ENCODE measurements at places on chromosomes 4 and X.

DNA sequence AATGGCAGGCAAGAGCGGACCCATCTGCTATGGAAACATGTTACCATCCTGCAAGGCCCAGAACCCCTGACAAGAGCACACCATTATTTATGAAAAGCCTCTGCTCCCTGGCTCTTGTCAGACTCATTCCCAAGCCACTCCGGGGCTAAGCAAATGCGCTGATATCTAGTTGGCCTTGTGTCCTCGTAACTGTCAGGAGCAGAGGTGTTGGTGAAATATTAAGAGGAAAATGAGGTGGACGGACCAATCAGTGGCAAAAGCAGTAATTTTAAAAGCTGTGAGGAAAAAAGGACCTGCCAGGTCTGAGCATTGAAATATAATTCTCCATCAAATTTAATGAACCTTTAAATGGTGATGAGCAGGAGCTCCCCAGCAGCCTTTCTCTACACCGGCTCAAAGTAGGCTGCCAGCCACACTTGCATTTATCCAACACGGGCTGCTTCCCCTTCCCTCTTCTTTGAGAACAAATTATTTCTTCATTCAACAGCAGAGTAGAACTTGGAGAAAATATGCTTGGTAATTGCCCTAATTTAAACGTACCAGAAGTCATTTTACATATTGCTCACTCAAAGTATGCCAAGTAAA lies 214.3 kb downstream of the RASL11B start:
- DNase-seq = no peak

DNA sequence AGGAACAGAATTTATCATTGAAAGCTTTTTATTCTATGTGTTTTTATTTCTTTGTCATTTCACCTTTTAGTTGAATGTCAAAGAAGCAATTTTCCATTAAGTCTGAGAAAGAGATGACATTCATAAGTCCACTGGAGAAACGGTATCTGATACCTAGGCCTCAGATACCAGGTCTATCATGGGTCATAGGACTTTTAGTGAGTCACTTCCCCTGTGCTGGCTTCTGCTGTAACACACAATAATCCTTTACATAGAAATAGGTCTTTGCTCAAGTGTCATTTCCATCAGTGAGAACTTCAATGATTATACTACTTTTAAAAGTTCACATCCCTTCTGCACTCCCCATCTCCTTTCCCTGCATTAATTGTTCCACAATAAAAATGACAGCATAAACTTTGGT lies 125.5 kb upstream of the ARMCX2 start:
- no peak for DNase-seq

- no peak for DNase-seq
These were observed 22.4 kb upstream of the P2RY10 start for GRCh38 chrX:78922754-78923153.

GRCh38 chrX:82208975-82209374 lies 1007.1 kb downstream of the SH3BGRL start:
- DNase-seq = no peak

DNA sequence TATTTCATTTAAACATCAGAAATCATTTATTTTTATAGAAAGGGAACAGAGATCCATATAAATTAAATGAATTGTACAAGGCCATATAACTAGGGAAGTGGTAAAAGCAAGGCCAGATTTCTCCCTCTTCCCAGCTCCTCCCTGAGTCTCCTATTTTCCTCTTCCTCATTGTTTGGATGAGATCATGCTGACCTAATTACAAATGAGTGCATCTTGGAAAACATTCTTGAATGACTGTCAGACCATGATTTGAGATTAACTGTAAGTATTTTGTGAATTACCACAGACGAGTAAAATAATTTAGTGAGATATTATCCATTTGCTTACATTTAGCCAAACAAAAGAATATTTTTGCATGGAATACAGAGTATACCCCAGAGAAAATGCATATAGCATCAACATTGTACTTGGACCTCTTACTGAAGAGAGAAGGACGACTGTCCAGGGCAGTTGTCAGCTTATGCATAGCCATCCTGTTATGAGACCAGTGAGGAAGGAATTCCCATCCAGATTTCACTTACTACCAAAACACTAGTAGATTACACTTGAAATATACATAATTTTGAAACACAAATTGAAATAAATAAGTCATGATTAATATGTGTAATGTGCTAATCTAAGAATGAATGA lies 47.3 kb downstream of the SLAIN2 start:
- no peak for DNase-seq

- no peak for DNase-seq
These were observed 18.5 kb upstream of the HOPX start for GRCh38 chr4:56699537-56700105.

DNA sequence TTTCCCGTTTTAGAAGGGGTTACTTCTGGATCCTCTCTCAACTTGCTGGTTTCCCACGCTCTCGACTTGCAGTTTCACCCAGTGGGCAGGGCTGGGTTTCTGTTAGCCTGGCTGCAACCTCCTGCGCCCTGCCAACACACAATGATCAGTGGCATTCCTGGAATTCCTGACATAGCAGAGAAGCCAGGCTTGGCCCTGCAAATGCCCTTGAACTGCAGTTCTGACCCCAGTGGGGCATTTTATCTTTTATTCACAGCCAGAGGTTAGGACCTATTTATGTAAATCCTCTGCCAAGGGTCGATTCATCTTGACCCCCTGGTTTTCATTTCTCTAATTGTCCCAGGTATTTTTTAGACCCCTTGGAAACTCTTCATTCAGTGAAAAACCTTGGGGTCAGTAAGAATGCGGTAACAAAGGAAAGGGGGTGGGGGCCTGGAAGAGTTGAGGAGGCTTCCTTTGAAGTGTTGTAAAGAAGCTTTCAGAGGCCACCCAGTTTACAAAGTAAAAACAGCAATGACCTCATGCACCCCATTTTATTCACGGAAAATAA lies 217.6 kb downstream of the ZNF674 start:
- no peak for DNase-seq

DNA sequence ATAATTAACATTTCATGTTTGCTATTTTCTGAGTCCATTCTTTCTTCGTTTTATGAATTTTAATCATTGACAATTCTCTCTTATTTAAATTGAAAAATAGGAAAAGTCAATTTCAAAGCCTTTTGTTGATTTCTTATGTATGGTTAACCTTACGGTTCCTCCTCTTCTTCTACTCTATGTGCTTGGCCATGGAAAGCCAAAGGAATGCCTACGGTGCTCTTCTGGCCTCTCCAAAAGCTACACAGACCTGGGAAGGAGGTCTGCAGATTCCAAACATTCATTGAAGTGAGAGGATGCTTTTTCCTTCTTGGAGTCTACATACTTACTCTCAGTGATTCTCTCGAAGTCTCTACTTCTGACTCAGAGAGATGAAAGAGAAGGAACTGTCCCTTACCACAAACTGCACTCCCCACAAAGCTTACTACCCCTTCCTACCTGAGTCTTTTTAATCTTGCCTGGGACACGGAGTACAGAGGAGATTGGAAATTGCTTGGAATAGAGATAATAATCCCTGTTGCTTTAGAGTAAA lies 863.1 kb upstream of the FTHL17 start:
- DNase-seq = no peak

DNA sequence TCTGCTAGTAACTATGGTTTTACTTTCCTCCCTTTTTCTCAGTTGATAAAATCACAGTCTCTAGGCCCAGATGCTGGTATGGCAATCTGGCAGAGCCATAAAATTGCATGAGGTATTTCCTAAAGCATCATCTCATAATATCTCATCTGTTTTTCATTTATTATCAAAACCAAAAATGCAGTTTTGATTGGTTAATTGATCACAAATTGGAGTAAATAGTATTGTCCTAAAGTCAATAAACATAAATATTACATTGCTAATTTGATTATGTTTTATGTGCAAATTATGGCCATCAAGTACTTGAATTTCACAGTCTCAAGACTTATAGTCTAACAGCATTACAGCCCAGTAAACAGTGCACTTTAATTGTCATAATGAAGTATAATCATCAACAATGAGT lies 2365.6 kb downstream of the ARAP2 start:
- no peak for DNase-seq

DNA sequence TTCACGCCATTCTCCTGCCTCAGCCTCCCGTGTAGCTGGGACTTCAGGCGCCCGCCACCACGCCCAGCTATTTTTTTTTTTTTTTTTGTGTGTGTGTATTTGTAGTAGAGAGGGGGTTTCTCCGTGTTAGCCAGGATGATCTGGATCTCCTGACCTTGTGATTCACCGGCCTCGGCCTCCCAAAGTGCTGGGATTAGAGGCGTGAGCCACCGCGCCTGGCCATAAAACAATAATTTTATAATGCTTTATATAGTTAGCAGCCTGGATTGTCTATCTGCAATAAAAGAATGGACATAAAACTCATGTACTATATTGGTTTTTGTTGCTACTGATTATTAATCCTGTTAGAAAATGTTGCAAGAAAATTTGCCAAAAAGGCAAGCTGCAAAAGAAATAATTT lies 195.9 kb upstream of the BANK1 start:
- no peak for DNase-seq

DNA sequence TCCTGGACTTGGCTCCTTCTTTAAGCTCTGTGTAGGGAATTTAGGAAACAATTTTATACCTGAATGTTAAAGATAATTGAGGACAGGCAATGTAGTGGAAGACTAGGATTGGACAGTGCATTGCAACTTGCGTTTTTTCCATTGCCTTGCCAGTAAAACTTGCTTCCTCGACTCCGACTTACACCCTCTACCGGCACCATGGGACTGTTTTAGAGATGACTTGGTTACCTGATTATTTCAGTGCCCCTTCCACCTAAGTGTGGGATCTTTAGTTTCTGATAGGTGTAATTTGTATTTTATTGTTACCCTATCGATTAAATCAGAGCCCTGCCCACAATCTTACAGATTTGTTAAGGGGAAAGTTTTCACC lies 1.2 kb downstream of the PRPS1 start:
- no peak for DNase-seq

GRCh38 chr4:184808713-184809050 lies 17.1 kb downstream of the ACSL1 start:
- no peak for DNase-seq

DNA sequence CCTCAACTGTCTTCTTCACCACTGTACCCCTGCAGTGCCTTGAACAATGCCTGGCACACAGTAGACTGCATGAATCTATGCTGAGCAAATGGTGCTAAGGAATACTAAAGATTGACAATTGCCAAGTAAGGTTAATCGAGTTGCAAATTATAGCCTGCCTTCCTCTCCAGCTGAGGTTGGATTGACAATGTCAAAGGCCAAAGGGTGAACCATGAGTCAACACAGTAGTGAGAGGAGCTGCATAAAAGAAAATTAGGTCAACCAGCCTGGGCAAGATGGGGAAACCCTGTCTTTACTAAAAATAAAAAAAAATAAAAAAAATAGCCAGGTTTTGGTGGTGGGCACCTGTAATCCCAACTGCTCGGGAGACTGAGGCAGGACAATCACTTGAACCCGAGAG lies 97.1 kb upstream of the BMPR1B start:
- DNase-seq = no peak

GRCh38 chr4:38780833-38781484 lies 1.8 kb downstream of the TLR10 start:
- DNase-seq = no peak

GRCh38 chr4:165137205-165137604 lies 24.5 kb upstream of the TMEM192 start:
- no peak for DNase-seq

DNA sequence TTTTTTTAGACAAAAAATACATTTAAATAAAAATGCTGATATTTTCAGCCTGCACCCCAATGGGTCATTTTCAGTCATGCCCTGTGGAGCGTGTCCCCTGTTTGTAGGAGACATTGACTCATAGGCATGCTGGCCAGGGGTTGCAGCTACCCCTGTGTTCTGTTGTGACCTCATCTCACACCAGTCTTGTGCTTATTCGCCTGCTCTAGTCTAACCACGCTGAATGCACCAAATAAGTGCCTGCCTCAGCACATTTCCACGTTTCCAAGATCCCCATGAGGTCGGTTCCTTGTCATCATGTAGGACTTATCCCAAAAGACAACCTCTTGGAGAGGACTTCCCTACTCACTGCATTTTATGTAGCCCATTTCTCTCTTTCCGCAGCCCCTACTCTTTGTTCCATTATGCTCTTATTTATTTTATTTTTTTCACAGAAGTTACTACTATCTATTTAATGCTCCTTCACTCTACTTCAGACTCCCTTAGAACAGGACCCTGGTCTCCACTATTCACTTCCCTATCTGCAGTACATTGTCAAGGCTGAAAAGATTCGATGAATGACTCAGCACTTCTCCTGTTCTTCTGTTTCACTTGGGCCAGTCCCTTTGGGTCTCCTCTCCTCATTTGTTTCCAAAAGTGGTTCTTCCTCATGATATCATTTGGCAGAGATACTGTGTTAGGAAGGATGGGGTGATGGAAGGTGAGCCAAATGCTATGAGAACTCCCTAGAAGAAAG lies 109.7 kb downstream of the MSL3 start:
- no peak for DNase-seq

DNA sequence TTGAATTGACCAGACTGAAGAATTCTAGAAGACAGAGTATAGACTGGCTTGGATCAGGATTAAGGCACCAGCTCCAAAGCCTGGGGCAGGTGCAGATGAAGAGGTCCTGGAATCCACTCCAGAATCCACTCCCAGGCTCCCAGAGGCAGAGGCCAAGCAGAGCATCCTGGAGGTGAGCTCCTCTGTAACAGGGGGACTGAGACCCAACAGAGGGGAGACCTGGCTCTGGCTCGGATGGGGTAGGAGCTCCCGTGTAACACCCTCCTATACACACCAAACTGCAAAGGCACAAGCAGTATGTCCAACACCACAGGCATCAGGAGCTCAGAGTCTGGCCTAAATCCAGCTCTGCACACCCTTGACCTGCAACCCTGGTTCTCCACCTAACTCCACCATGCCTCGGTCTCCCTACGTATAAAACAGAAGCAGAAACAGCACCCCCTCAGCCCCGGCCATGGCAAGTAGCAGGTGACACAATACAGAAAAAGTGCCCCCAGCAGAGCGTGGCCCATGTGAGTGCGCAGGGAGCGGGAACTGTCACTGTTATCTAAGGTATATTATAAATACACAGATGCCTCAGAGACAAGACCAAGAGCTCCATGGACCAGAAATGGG lies 14.9 kb downstream of the RNF212 start:
- no peak for DNase-seq

GRCh38 chr4:8544741-8545438 lies 35.3 kb upstream of the GPR78 start:
- DNase-seq = no peak

- no peak for DNase-seq
These were observed 13.3 kb upstream of the ANTXR2 start for GRCh38 chr4:80086296-80086695.

- no peak for DNase-seq
These were observed 2.8 kb upstream of the CTSO start for GRCh38 chr4:155956461-155956860.
